ENCODE measurements at places on chromosomes 5 and 9. TPM values are rescaled to one million over a fixed set of nuclear protein-coding genes. Genes with fewer than 3 reads are reported as not detected.

DNA sequence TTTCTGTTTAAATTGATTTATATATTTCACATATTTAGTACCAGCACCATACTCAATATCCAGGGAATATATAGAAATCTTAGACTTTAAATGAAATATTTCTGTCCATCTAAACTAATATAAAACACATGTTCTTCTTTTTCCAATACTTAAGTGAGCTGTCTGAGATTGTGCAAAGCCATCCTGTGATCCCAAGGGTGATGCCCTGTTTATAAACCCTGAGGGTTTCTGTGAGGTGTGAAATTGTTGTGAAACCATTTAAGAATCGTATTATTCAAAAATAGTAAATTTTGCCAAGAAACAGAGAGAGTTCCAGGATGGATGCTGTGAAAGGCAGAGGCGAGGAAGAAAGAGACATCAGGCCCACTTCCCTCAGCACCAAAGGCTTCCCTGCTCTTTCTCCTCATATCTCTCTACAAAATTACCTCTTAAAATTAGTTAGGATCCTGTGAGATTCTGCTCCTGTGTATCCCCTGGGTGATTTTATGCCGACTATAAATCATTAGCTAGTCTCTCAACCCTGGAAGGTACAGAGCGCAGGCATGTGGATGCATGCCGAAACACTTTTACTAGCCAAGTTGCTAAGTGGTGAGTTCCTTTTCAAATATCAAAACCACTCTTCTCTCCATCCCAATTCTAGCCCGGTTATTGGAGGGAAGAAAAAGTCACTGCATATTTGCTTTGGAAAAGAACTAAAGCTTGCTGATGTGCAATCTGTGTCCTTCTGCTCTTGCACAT, 183.0 kb downstream of the GLIS3 start:
- DNase-seq, result peak; percentile 33

GRCh38 chr9:113317777-113318176, 14.6 kb upstream of the RNF183 start:
- peak; percentile 36 for DNase-seq

GRCh38 chr5:159913048-159913447, 3.2 kb upstream of the ADRA1B start:
- no peak for DNase-seq

The F12 gene
- 0.43 TPM for polyA plus RNA-seq

- DNase-seq, result no peak
Measured at GRCh38 chr5:65171645-65172044, 310.1 kb downstream of the ADAMTS6 start.

The SIGMAR1 gene
- polyA plus RNA-seq, result 57.7 TPM

The CCDC171 gene
- polyA plus RNA-seq, result 2.1 TPM

The PCDHGA7 gene
- 1.7 TPM for polyA plus RNA-seq

DNA sequence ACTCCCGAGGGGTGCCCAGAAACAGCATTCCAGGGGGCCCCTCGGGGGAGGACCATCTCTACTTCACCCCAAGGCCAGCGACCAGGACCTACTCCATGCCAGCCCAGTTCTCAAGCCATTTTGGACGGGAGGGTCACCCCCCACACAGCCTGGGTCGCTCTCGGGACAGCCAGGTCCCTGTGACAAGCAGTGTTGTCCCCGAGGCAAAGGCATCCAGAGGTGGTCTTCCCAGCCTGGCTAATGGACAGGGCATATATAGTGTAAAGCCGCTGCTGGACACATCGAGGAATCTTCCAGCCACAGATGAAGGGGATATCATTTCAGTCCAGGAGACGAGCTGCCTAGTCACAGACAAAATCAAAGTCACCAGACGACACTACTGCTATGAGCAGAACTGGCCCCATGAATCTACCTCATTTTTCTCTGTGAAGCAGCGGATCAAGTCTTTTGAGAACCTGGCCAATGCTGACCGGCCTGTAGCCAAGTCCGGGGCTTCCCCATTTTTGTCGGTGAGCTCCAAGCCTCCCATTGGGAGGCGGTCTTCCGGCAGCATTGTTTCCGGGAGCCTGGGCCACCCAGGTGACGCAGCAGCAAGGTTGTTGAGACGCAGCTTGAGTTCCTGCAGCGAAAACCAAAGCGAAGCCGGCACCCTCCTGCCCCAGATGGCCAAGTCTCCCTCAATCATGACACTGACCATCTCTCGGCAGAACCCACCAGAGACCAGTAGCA, 83.9 kb downstream of the GOLPH3 start:
- no peak for DNase-seq

GRCh38 chr9:91489361-91489899, 65.8 kb upstream of the NFIL3 start:
- DNase-seq, result peak; percentile 51

GRCh38 chr9:124980431-124980830, 39.5 kb upstream of the GOLGA1 start:
- no peak for DNase-seq
